Naive B cell (primary cell): ENCODE measurements at places on chromosomes 3 and 15.

DNA sequence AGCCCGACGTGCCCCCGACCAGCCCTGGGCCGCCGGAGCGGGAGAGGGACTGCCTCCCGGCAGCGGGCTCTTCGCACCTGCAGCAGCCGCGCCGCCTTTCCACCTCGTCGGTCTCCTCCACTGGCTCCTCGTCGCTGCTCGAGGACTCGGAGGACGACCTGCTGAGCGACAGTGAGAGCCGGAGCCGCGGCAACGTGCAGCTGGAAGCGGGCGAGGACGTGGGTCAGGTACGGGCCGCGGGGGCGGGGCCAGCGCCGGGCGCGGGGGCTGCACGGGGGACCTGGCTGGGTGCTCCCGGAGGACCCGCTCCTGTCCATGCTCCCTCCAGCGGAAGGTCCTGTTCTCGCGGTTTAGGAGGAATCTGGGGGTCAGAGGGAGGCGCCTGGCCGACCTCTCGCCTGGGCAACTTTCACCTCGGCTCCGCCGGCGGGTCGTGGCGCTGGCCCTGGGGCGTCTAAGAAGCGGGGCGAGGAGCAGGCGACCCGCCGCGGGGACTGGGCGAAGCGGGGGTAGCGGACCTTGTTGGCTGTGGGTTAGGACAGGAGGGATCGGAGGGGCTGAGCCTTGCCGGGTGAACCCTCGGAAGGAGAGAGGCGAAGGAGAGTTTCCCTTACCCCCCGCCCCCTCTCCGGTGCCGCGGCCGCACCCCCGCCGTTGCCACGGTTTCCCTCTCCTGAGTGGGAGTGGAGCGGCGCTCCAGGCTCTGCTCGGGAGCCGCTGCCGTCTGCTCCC lies 682 bp downstream of the ITPKA start:
- H3K27me3 ChIP-seq, result peaks cover 51% of the 10 kb centered on the region
- no peak overlapping the region for H3K27ac ChIP-seq
- DNase-seq, result peak; percentile 31
- H3K36me3 ChIP-seq, result peaks cover 8% of the 10 kb centered on the region

- H3K27me3 ChIP-seq, result peaks cover 32% of the 10 kb centered on the region
- H3K4me3 ChIP-seq, result no peak overlapping the region
- H3K27ac ChIP-seq, result no peak overlapping the region
- H3K4me1 ChIP-seq, result no peaks in the 10 kb centered on the region
- no peaks in the 10 kb centered on the region for H3K36me3 ChIP-seq
- no peak for DNase-seq
Measured at GRCh38 chr15:60026555-60026954, 22.4 kb downstream of the FOXB1 start.

DNA sequence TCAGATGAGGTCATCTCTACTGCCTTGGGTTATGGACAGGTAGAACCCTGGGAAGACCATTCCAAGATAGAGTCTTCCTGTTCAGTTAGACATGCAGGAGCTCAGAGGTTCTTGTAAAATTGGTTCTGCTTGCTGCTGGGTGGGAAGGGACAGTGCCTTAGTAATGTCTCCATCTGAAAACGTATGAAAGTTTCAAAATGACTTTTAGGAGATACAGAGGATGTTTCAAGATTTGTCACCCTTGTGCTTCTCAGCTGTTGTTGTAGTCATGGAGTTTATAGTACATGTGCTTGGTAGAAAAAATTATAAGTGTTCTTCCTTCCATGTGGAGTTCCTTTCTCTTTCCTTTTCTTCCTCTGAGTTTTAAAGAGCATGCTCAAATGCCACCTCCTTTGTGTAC lies 885.2 kb upstream of the CFAP20DC start:
- H3K4me1 ChIP-seq, result peaks cover 4% of the 10 kb centered on the region
- no peaks in the 10 kb centered on the region for H3K27me3 ChIP-seq
- no peak for DNase-seq
- H3K36me3 ChIP-seq, result no peaks in the 10 kb centered on the region
- no peak overlapping the region for H3K27ac ChIP-seq

DNA sequence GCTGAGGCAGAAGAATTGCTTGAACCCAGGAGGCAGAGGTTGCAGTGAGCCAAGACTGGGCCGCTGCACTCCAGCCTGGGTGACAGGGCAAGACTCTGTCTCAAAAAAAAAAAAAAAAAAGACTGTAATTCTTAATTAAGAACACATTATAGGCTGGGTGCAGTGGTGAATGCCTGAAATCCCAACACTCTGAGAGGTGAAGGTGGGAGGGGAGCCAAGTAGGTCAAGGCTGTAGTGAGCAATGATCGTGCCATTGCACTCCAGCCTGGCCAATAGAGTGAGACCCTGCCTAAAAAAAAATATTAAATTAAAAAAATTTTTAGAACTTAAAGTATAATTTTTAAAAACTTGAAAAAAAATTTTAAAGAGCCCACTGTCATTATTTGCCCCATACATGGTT lies 13.4 kb upstream of the ARPIN start:
- H3K36me3 ChIP-seq, result no peaks in the 10 kb centered on the region
- H3K4me1 ChIP-seq, result no peaks in the 10 kb centered on the region
- DNase-seq, result no peak

DNA sequence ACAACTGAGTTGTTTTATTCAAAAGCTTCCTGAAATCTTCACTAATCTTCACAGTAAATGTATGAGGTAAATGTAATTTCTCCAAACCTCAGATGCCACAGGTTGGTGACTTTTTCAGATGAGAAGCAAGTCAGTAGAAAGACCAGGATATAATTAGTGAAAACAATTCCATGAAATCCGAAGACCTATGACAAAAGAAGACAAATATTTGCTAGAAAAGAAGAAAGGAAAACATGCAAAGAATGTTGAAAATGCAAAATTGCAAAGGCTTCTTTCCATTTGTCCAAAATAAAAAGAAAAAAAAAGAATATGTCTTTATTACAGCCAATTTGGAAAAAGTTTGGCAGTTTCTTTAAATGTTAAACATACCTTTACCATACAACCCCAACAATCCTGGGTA lies 88.3 kb upstream of the MYRIP start:
- H3K27ac ChIP-seq, result no peak overlapping the region
- H3K36me3 ChIP-seq, result no peaks in the 10 kb centered on the region
- H3K4me1 ChIP-seq, result no peaks in the 10 kb centered on the region

DNA sequence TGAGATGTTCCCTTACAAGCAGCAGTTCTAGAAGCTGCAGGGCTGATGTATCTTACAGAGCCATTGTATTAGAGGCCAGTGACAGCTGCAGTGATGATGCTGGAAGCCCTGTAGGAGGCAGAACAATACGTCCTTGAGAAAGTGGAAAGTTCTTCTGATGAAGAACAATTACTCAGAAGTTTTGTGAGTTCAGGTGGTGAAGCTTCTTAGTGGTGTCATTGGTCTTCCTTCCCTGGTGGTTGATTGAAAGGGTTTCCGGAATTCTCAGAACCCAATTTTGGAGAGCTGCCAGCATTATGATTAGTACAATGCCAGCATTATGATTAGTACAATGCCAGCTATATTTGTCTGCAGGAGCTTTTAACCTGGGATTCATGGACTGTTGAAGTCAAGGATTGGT lies 356.4 kb downstream of the MFSD1 start:
- H3K27me3 ChIP-seq, result no peaks in the 10 kb centered on the region
- no peaks in the 10 kb centered on the region for H3K36me3 ChIP-seq
- no peak overlapping the region for H3K4me3 ChIP-seq
- no peak overlapping the region for H3K27ac ChIP-seq
- no peaks in the 10 kb centered on the region for H3K4me1 ChIP-seq

DNA sequence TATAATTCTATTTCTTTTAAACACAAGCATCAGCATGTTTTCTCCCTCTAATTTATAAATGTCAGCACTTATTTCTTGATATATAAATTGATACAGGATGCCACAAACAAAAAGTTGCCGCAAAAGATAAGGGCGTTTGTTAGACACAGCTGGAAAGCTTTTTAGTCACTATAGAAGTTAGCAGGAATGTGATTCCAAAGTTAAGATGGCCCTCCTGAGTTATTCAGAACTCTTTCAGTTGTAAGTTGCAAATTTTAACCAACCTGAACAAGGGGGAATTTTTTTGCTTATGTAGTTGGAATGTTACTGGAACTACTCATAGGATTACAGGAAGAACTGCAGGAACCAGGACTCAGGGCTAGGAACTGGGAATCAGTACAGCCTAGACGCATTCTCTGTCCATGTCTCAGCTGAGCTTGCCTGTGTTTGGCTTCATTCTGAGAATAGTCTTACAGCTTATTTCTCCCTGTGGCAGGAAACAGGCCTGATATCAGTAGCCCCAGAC lies 166.3 kb downstream of the VGLL4 start:
- no peaks in the 10 kb centered on the region for H3K4me1 ChIP-seq
- H3K27me3 ChIP-seq, result no peaks in the 10 kb centered on the region
- no peak for DNase-seq
- H3K4me3 ChIP-seq, result no peak overlapping the region
- no peaks in the 10 kb centered on the region for H3K36me3 ChIP-seq
- H3K27ac ChIP-seq, result no peak overlapping the region

DNA sequence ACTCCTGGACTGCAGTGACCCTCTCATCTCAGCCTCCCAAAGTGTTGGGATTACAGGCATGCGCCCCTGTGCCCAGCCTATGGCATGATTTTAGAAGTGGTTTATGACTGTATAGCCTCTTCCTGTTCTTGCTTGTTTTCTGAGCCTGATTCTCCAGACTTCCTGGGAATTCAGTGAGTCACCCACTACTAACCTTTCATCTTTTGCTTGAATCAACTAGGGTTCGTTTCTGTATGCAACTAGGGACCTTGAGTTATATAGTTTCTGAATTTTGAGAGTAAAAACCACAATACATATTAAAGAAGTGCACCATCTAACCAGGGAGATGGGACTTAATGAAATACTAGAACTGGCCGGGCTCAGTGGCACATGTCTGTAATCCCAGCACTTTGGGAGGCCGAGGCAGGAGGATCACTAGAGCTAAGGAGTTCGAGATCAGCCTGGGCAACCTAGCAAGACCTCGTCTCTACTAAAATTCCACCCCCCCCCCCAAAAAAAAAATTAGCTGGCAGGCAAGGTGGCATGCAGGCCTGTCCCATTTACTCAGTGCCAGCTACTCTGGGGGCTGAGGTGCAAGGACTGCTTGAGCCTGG lies 76.0 kb downstream of the ZNF609 start:
- no peaks in the 10 kb centered on the region for H3K36me3 ChIP-seq
- peaks cover 11% of the 10 kb centered on the region for H3K4me1 ChIP-seq
- no peak for DNase-seq
- no peaks in the 10 kb centered on the region for H3K27me3 ChIP-seq
- no peak overlapping the region for H3K27ac ChIP-seq

DNA sequence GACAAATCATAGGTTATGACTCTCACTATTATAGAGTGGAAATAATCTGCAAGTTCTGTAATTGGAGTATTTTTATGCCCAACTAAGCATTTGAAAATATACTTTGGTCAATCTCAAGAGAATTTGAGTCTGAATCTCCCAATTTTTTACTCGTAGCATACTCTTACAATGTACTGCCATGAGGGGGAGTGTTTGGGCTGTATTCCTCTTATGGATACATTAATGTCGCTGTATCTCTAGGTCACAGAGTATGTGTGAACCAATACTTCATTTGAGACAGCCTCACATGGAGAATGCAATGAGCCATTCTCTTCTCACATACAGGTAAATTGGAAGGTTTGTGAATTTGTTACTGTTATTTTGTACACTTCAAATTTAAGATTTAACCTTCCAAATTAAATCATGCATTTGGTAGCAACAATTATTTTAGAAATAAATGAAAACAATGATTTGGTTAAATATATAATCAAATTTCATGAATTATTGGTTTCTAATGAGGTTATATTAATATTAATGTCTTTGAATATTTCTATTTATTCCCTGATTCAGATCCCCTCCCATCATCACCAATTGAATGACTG lies 5.5 kb upstream of the CD200 start:
- H3K4me3 ChIP-seq, result no peak overlapping the region
- peaks cover 12% of the 10 kb centered on the region for H3K4me1 ChIP-seq
- no peaks in the 10 kb centered on the region for H3K36me3 ChIP-seq
- no peak overlapping the region for H3K27ac ChIP-seq
- peak; percentile 60 for DNase-seq

- no peak overlapping the region for H3K4me3 ChIP-seq
- H3K27ac ChIP-seq, result no peak overlapping the region
- no peaks in the 10 kb centered on the region for H3K4me1 ChIP-seq
- no peak for DNase-seq
- H3K36me3 ChIP-seq, result no peaks in the 10 kb centered on the region
- no peaks in the 10 kb centered on the region for H3K27me3 ChIP-seq
Measured at GRCh38 chr3:168517249-168518071, 421.7 kb upstream of the GOLIM4 start.

- H3K27ac ChIP-seq, result no peak overlapping the region
- no peak overlapping the region for H3K4me3 ChIP-seq
- peaks cover 4% of the 10 kb centered on the region for H3K36me3 ChIP-seq
- no peaks in the 10 kb centered on the region for H3K27me3 ChIP-seq
Measured at GRCh38 chr15:80179025-80179759, 26.4 kb downstream of the FAH start.
